ENCODE measurements at places on chromosomes 2 and 18. TPM values are rescaled to one million over a fixed set of nuclear protein-coding genes. Genes with fewer than 3 reads are reported as not detected.

DNA sequence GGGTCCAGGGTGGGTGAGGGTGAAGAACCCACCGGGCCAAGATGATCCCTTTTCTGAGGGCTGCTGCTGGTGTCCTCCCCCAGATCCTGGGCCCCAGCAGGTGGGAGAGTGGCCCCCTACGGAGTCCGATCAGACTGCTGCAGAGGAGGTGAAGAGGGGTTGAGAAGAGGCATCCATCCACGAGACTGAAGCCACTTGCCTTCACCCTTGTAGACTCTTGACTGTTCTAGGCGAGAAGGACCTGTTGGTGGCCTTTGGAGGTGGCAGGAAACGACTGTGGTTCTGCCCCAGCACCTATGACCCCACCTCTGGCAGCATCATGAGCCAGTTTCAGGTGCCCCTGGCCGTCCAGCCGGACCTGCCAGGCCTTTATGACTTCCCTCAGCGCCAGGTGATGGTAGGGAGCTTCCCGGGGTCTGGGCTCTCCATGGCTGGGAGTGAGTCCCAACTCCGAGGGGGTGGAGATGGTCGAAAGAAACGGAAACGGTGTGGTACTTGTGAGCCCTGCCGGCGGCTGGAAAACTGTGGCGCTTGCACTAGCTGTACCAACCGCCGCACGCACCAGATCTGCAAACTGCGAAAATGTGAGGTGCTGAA lies 1.5 kb downstream of the TET3 start:
- peak overlapping the region; percentile 52 for H3K4me3 ChIP-seq
- no peaks in the 10 kb centered on the region for H3K27me3 ChIP-seq
- peaks cover 35% of the 10 kb centered on the region for H3K4me1 ChIP-seq
- DNase-seq, result no peak

DNA sequence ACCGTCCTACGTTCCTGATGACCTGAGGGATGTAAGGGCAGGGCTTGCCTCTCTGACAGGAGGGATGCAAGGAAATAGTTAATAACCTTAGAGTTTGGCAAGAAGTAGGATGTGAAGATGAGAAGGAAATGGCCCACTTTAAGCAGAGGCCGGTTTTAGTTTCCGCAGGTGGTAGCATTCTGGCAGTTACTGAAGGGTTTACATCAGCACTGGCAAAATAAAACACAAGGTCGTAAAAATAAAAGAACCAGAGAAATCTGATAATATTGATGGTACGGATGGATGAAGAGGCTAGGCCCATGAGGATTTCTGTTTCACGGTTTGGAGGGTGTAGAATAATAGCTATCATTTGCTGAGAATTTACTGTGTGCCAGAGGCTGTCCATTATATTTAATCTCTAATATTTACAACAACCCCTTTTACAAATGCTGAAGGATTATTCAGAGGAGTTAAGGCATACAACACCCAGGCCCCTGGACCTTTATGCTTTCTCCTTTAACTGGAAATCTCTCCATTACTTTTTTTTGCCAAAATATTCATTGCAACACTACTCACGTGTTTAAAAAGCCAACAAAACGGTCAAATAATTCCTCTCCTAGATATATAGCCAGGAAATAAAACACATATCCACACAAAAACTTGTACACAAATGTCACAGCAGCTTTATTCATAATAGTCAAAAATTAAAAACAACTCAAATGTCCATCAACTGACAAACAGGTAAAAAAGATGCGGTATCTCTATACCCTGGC lies 28.5 kb downstream of the DAPL1 start:
- no peaks in the 10 kb centered on the region for H3K27me3 ChIP-seq
- no peak for DNase-seq
- no peaks in the 10 kb centered on the region for H3K36me3 ChIP-seq
- no peak overlapping the region for H3K4me3 ChIP-seq

- H3K36me3 ChIP-seq, result no peaks in the 10 kb centered on the region
- H3K4me1 ChIP-seq, result peaks cover 8% of the 10 kb centered on the region
- H3K27ac ChIP-seq, result peak overlapping the region; percentile 82
- H3K27me3 ChIP-seq, result peaks cover 17% of the 10 kb centered on the region
- peak overlapping the region; percentile 62 for H3K4me3 ChIP-seq
These were observed 814 bp downstream of the FZD7 start for GRCh38 chr2:202034249-202035088.

IL36B gene
- not detected for total RNA-seq

DNA sequence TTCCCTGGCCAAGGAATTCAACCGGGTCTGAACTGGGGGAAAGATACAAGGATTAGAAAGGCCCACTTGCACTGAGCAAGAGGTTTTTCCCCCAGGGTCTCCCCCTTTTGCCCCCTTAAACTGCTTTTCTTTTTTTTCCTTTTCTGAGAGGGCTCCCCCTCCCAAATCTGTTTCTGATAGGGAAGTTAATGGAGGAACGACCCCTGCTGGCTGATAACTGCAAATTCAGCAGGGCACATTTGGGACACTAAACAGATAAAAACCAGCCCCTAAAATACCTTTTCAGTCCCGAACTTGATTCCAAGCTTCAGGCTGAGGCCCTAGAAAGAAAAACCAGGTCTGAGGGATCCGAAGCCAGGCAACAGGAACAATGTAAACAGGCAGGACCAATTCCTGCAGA lies 1012.4 kb upstream of the CRIM1 start:
- no peak for DNase-seq
- H3K4me3 ChIP-seq, result no peak overlapping the region
- no peaks in the 10 kb centered on the region for H3K36me3 ChIP-seq
- no peak overlapping the region for H3K27ac ChIP-seq
- H3K27me3 ChIP-seq, result no peaks in the 10 kb centered on the region

DNA sequence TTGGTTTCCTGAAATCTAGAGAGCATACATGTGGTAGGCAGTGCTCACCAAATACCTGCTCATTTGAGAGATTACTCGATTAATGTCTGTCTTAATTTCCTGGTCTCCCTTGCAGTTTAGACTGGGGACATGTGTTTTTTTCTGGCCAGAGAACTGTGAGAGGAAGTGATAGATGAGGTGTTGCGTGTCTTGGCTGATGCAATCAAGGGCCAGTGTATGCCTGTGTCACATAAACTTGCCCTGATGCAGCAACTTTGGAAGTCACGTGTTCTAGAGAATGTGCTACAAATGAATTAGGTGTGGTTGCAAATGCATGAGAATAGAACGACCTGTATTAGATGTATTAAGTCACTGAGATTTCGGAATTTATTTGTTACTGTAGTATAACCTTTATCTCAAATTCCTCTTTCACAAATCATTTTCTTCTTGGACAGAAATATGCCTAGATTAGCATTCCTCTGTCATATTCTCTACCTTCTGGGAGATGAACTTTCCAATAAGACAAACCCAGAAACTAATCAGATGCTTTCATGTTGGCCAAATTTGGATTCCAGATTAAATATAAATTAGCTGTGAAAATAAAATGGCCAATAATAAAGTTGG lies 9.9 kb upstream of the IL1A start:
- H3K36me3 ChIP-seq, result no peaks in the 10 kb centered on the region
- no peaks in the 10 kb centered on the region for H3K27me3 ChIP-seq
- H3K27ac ChIP-seq, result no peak overlapping the region
- H3K4me1 ChIP-seq, result no peaks in the 10 kb centered on the region

DNA sequence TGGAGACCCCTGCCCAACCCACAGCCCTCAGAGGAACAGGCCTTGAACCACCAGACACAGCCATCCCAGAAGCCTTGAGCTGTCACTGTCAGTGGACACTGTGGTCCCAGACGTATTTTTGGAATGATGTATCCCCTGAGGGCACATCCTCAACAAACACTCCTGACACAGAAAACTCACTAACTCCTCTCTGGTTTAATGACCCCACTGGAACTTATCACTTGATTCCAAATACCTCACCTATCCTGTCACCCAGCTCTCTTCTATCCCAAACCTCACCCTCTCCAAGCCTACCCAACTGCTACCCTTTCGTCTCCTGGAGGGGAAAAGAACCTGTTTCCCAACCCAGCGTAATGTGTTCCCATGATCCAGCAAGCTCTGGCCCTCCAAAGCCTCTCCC lies 111.6 kb downstream of the MREG start:
- H3K27ac ChIP-seq, result no peak overlapping the region
- H3K4me3 ChIP-seq, result no peak overlapping the region
- H3K4me1 ChIP-seq, result no peaks in the 10 kb centered on the region
- DNase-seq, result no peak

POTEE gene
- 0.22 TPM for total RNA-seq

- H3K27me3 ChIP-seq, result no peaks in the 10 kb centered on the region
- H3K4me3 ChIP-seq, result no peak overlapping the region
- no peaks in the 10 kb centered on the region for H3K36me3 ChIP-seq
- H3K27ac ChIP-seq, result no peak overlapping the region
These were observed 1281.6 kb upstream of the TMEFF2 start for GRCh38 chr2:193476171-193476800.

- no peaks in the 10 kb centered on the region for H3K36me3 ChIP-seq
- H3K4me3 ChIP-seq, result no peak overlapping the region
- no peak for DNase-seq
- no peaks in the 10 kb centered on the region for H3K4me1 ChIP-seq
- H3K27ac ChIP-seq, result peak overlapping the region; percentile 15
These were observed 31.1 kb upstream of the ACTR3 start for GRCh38 chr2:113858764-113859163.

Data from colonic mucosa (tissue), 4 donors.